Esophagus squamous epithelium (tissue), 5 donors: ENCODE measurements at places on chromosomes 11 and 22.
A peak's percentile ranks its signal among the peaks of the same experiment; 100 is the strongest.

GRCh38 chr22:33579448-33580093, 340.7 kb downstream of the LARGE1 start:
- DNase-seq, result no peak

- DNase-seq, result peak; percentile 81
Observed at GRCh38 chr22:50190182-50190940, 4.6 kb downstream of the TRABD start.

DNA sequence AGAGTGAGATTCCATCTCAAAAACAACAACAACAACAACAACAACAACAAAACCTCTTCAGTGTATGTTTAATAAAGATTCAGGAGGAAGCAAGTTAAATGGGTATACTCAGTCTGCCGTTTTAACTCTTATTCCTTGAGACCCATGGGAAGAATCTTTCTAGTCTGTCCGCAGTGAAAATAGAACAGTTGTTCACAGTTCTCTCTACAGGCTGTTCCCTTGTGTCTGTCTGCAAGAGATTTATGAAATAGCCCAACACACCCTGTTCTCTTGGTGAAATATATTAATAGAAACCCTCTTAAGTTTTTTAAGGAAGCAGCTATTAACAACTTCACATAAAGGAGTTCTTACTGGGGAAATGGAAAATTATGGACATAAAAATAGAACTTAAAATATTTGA, 682.2 kb upstream of the RAG2 start:
- no peak for DNase-seq

GRCh38 chr11:110433393-110434333, 3.9 kb downstream of the FDX1 start:
- DNase-seq, result no peak

- DNase-seq, result no peak
Observed at GRCh38 chr11:35160246-35160824, 21.4 kb downstream of the CD44 start.

DNA sequence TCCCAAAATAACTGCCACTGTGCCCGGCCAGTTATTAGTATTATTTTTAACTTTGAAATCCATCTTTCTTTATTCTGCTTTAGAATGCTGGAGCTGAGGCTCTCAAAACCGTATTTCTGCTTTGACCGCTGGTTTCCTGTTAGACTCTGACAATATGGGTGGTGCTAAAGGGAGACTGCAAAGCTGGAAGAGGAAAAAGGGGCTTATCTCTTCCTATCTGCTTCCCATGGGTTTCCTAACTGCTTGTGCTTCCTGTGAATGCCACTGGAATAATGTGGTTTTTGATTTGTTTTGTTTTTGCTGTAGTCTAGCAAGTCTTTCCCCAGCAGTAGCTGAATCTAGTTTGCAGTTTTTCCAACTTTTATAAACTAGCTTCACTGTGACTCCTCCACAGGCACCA, 43.6 kb downstream of the XRRA1 start:
- DNase-seq, result no peak

DNA sequence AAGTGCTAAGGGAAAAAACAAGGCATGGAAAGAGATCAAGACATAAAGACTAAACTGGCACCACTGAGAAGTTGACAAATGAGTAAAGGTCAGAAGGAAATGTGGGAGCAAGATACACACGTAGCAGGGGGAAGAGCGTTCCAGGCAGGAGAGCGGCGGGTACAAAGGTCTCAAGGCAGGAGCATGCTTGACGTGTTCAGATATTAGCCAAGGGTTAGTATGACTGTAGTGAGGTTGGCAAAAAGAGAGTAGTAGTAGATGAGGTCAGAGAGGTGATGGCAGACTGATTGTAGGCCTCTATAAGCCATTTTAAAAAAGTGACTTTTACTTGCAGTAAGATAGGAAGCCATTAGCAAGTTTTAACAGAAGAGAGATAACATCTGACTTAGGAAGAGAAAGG, 9.9 kb downstream of the SYT9 start:
- no peak for DNase-seq

- DNase-seq, result no peak
Observed at GRCh38 chr11:27451244-27451965, 21.2 kb downstream of the LGR4 start.

DNA sequence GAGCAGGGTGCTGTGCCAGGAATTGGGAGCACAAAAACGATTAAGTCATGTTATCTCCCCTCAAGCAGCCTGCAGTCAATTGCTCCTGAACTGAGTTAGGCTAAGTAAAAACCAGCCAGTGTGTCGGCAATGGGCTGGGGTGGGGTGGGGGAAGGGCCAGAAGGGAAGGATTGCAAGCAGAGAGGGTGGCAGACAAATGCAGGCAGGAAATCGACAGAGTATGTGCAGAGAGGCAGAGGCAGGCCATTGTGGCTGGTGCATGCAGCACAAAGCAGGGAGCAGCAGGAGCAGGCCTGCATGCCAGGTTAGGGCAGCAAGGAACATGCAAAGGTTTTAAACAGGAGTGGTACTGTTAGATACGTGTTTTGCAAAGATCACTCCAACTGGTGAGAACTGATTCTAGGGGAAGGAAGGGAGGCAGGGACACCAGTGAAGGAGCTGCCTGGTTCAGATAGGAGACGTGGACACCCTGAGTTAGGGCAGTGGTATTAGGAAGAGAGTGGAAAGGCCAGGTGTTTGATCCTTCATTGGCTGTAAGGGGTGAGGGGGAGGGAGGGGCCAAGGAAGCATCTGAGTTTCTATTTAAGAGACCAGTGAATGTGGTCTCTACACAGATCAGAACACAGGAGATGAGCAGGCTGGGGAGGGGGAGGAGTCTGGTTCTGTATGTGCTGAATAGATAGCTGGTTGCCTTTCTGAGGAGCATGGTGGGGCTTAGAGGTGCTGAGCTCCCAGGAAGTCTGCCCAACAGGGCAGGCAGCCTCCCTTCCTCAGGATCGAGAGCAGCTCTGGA, 70.8 kb upstream of the PHOX2A start:
- no peak for DNase-seq

- no peak for DNase-seq
Observed at GRCh38 chr11:3044915-3045314, 12.3 kb downstream of the CARS1 start.

DNA sequence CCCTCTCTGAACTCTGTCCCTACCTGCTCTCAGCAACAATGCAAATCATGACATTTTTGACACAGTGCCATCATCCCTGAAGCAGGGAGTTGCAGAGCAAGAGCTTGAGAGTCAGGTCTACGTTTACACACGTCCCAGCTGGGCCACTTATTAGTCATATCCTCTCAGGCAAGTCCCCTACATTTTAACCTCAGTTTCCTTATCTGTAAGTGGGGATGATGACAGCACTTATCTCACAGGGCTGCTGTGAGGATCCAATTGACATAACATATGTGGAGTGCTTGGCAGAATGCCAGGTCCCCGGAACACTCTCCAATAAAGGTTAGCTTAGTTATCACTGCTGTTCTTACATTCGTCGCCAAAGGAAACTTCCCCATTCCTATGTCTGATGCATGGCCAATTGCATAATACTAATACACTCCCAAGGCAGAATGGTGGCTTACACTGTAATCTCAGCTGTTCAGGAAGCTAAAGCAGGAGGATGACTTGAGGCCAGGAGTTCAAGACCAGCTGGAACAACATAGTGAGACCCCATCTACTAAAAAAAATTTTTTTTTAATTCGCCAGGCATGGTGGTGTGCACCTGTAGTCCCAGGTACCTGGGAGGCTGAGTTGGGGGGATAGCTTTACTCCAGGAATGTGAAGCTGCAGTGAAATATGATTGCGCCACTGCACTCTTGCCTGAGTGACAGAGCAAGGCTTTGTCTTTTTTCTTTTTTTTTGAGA, 16.6 kb downstream of the ASCC2 start:
- DNase-seq, result no peak
